Stimulated activated CD4-positive, alpha-beta T cell treated with anti-CD3 and anti-CD28 coated beads, Interleukin-15, amount 100 ng/mL, for 24 hours (primary cell): ENCODE measurements at places on chromosomes 11 and 22.

DNA sequence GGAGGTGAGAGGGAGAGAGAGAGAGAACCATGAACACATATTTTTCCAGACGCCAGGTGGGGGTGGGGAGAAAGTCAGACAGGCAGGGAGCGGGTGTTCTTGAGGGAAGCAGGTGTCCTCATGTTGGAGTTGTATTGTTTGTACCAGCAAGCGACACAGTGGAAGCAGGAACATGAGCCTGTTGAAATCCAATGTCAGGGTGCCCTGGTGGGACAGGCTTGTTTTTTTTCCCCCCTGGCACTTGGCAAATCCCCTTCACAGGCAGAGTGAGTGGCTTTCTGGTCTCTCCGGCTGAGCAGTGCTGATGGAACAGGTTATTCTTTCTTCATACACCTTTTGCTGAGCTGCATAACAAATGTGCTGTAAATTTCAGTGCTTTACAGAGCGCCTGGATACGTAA, 125.6 kb downstream of the GRIK4 start:
- DNase-seq: no peak

- DNase-seq: no peak
Observed at GRCh38 chr11:61586792-61587430, 6.0 kb upstream of the SYT7 start.

- DNase-seq: no peak
Observed at GRCh38 chr11:130829920-130830511, 86.3 kb downstream of the SNX19 start.

DNA sequence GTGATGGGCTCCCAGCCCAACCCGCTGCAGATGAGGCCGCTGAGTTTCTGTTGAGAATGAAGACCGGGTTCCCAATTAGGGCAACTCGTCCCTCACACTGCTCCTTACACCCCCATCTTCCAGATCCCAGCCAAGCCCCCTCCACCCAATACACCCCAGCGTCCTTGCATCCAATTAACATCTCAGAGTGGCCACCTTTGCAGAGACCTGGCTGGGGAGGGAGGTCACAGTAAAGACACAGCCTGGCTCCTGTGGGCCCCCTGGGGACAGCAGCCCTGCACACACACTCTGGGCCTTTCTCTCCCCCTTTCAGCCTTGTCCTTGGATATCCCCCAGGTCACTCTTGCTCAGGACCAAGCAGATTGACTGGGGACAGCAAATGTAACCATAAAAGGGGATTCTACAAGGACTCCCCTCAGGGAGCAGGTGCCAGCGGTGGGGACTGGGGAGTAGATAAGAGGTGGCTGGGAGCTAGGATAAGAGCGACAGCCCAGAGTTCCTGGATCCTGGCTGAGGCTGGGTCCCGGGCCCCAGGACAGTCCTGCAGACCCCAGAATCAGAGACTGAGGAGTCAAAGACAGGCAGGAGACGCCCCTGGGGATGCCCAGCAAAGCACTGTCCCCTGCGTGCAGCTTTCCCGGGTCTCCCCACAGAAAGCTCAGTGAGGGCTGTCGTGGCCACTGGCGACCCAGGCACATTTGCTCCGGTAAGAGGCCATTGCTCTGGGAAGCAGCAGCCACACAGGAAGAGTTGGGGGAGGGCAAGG, 8.4 kb downstream of the APOBEC3A start:
- no peak for DNase-seq
